Skeletal muscle cell (primary cell): ENCODE measurements at places on chromosomes 7 and 10.

GRCh38 chr7:128135515-128136214 lies 104.4 kb upstream of the LRRC4 start:
- no peak for DNase-seq

DNA sequence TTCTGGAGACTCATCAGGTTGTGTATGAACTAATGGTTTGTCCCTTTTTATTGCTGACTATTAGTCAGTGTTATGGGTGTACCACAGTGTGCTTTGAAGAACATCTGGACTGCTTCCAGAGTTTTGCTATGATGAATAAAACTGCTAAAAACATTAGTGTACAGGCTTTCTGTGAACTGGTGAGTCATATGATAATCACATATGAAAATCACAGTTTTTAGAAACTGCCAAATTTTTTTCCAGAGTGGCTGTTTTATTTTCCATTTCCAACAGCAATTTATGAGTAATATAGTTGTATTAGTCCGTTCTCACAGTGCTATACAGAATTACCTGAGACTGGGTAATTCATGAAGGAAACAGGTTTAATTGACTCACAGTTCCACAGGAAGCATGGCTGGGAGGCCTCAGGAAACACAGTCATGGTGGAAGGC lies 281.2 kb upstream of the VSTM2A start:
- DNase-seq, result peak; percentile 81

- no peak for DNase-seq
Measured at GRCh38 chr7:139648941-139649425, 125.5 kb downstream of the CLEC2L start.

GRCh38 chr10:62005687-62006086 lies 104.2 kb downstream of the ARID5B start:
- no peak for DNase-seq

DNA sequence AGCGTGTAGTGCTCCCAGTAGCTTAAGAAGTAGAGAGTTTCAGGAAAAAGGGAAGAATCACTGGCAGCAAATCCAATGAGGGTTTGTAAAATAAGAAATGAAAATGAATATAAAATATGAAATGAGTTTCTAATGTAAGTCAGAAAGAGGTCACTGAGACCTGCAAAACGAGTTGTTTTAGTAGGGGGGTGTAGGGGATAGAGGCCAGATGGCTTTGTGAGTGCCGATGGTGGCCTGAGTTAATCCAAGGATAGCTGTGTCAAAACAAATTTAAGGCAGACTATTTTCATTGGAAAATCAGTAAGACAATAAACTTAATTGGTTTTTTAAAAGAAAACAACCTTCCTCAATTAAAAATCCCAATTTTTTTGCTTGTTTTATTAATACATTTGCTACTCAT lies 745 bp upstream of the ASB15 start:
- DNase-seq, result no peak

- no peak for DNase-seq
Measured at GRCh38 chr10:61589547-61590243, 73.0 kb upstream of the CABCOCO1 start.

GRCh38 chr10:29022513-29022912 lies 266.4 kb upstream of the LYZL1 start:
- DNase-seq, result no peak

DNA sequence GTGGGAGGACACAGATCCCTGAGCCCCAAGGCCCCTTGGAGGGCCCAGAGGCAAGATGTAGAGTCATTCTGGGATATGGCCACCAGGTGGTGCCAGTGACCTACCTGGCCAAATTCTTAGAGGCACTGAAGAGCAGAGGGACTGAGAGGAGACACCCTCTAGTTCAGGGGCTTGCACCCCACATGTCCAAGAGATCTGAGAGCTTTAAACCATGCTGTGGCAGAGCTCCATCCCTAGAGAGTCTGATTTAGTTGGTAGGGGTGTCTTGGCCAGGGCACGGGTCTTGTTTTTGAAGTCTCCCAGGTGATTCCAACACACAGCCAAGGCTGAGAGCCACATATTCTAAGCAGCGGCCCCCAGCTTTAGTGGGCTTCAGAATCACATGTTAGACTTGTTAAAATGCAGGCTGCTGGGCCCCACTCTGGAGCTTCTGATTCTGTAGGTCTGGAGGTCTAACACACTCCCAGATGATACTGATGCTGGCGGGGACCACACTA lies 52.5 kb downstream of the PRF1 start:
- DNase-seq, result no peak

- no peak for DNase-seq
Measured at GRCh38 chr10:64376167-64376566, 855.0 kb downstream of the REEP3 start.
